Motor neuron (in vitro differentiated cells): ENCODE measurements at places on chromosomes 2 and 18. TPM values are rescaled to one million over a fixed set of nuclear protein-coding genes. Genes with fewer than 3 reads are reported as not detected.

- peak; percentile 90 for ATAC-seq
These were observed 109.3 kb upstream of the ZNF516 start for GRCh38 chr18:76604108-76604934.

DNA sequence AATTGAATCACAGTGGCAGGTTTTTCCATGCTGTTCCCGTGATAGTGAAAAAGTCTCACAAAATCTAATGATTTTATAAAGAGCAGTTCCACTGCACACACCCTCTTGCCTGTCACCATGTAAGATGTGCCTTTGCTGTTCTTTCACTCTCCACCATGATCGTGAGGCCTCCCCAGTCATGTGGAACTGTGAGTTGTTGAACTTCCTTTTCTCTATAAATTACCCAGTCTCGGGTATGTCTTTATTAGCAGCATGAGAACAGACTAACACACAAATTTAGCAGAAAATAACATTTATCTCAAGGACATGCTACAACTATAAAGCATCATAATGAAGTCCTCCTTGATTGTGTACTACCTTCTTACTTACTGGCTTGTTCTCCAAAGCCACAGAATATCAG is 1526.0 kb downstream of the LRP1B start:
- ATAC-seq = no peak

- ATAC-seq = no peak
These were observed 1329.5 kb upstream of the ZEB2 start for GRCh38 chr2:145849466-145849865.

DNA sequence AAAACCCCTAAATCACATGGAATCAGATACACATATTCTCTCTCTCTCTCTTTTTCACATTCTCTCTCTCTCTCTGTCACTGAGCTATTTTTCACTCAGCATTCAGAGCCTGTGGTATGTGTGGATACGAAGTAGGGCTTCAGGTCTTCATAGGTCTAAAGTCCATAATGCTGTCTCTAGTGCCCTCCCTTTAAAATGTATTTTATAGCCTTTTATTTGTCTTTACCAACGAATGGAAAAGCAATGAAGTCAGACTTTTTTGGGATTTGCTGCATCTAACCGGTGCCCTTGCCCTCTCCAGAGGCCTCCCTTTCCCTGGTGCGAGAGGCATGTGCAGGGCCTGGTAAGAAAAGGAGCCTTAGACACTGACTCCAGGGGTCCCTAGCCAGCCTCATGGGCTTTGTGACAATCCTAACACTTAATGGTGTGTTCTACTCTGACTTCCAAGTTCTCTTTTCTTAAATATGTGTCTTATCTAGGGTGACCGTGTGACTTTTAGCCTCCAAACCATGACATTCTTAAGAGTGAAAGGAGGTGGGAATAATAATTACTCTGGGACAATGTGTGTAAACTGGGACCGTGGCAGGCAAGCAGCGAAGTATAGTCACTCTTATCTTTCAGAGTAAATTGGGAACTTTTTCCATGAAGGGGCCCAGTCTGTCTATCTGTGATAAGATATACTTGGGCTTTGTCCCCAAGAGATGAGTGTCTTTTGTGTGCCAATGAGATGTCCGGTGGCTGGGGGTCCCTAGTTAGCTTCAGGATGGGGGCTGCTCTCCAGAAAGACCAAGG is 101.1 kb downstream of the B3GNT2 start:
- ATAC-seq = no peak

DNA sequence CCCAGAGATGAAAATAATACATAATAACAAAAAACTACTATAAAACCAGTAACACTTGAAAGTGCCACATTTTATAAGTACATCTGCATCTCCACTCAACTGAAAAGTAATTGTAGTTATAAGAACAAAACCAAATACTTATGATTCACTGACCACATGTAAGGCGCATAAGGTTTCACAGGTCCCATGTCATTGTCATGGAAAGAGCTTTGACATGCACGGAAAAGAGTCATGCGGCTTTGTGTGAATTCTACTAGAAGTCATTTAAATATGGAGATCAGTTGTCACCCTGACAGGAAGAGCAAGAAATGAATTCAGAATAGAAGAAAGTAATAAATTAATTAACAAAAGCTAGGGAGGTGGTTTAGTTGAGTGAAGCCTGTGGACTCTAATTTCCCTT is 459.1 kb downstream of the CDH2 start:
- peak; percentile 85 for ATAC-seq

DNA sequence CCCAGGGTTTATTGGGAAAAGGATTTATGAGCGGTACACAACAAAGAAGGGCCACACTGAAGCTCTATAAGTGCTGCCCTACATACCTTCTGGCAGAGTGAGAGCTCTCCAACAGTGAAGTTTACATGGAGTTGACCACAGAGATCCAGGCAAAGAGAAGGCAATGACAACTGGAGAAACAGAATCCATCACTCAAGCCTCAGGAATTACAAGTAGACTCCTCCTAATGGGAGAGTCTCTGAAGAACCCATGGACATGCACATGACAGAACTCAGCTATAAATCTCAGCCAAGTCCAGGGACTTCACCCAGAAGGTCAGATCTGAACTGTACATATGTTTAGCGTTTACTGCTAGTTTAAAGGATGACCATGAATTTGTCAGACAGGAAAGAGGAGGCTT is 164.7 kb downstream of the DNAH7 start:
- no peak for ATAC-seq

DNA sequence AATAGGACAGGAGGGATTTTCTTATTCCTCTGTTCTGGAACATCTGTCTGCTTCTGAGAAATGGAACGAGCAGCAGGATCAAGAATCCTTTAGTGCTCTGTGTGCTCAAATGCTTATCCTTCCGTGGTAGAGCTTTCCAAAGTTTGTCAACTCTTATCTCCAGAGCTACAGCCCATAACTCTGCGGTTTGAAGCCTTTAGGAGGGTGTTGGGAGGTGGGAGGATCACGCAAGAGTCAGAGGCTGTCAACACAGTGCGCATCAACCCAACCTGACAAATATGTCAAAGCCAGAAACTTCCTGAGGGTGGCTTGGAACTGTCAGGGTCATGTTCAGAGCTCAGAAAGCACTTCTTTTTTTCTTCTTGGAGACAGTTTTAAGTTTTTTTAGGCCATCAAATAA is 95.9 kb downstream of the CRIM1 start:
- ATAC-seq = peak; percentile 23

DNA sequence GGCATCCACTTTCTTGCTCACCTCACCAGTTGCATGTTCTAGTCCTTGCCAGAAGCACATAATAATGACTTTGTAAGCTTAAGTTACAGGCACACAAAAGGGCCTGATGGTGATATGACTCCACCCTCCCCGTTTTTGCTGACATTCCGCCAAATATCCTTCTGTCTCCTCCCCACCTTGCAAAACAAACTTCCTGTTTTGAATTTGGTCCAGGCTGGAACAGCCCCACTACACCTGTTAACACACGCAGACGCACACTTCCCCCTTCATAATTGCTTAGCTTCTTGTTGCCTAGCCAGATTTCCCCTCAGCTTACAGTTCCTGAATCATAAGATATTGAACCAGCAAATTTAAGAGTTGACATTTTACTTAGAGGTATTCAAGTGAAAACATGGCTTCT is at the start of gene MGAT5:
Gene MGAT5, plus strand, starts transcription at position 269 of the 400 bp plus-strand sequence. CDS start 332 bp downstream, outside the sequence.
- ATAC-seq = no peak

DNA sequence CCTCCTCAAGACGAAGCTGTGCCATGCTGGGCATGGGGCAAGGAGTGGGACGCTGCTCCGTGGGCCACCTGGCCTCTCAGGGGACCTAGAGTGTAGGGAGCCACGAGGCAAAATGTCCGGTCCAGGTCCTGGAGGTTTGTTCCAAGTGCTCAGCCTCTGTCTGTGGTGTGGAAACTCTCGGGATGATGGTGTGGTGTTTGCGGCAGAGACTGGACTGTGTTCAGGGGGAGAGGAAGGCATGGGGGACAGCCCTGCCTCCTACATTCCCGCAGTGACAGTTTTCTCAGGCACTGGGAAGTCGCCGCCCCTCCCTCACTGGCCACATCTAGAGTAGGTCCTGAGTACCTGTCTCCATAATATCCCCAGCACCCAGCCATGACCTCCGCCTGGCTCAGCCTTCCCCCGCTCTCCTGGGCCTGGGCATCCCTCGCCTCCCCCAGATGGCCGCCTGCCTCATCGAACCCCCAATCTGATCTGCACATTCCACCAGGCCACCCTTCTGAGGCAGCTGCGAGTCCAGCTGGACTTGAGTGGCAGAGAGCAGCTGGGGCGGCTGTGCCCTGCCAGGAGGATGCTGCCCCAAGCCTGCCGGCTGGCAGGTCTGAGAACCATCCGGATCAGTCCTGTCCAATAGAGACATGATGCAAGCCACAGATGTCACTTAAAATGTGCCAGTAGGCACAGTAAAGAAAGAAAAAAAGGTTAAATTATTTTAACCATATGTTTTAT is 6.2 kb downstream of the KCNIP3 start:
- ATAC-seq = no peak

DNA sequence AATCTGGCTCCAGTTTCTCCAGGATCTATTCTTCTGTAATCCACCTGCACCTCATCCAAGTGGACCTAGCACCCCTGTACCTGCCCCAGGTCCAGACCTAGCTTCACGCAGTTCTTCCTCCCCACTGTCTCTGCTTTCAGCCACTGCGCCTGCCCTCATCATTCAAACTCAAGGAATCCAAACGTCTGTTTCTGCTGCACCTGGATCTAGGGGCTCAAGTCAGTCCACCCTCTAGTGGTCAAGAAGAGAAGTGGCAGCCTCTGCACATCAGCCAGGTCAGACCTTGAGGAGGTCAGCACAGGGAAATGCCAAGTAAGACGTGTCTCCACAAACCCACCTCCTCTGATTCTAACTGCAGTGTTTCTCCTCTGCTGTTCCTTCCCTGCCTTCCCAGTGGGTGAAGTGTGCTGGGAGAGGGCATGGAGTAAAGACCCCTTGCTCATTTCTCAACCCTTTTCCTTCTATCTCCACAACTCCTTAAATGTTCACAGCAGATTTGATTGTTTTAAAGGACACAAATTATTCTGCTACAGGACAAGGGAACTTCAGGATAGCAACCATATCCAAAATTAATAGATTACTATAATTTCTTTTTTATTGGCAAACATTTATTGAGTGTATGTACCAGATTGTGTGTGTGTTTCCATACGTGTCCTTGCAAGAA is 8.6 kb upstream of the RNF152 start:
- peak; percentile 35 for ATAC-seq

DNA sequence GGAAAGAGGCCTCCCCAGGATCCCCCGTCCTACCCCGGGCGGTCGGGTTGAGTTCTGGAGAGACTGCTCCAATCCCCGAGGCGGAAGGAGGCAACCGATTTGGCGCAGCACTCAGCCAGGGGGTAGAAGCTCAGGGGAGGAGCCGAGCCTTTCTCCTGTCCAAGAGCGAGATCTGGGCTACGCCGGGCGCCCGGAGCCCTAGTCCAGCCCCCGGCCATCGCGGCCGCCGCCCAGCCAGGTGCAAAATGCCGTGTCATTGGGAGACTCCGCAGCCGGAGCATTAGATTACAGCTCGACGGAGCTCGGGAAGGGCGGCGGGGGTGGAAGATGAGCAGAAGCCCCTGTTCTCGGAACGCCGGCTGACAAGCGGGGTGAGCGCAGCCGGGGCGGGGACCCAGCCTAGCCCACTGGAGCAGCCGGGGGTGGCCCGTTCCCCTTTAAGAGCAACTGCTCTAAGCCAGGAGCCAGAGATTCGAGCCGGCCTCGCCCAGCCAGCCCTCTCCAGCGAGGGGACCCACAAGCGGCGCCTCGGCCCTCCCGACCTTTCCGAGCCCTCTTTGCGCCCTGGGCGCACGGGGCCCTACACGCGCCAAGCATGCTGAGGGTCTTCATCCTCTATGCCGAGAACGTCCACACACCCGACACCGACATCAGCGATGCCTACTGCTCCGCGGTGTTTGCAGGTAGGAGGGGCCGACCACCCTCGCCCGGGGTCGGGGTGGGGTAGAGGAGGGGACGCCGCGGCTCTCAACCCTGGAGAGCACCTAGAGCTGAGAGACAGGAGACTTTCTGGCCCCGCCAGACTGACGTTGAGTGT is at the start of gene DYSF:
Gene DYSF, plus strand, starts transcription at position 158 of the 817 bp plus-strand sequence.
- ATAC-seq = peak; percentile 64

GRCh38 chr2:226726546-226726945 is 73.1 kb downstream of the IRS1 start:
- ATAC-seq = no peak

DNA sequence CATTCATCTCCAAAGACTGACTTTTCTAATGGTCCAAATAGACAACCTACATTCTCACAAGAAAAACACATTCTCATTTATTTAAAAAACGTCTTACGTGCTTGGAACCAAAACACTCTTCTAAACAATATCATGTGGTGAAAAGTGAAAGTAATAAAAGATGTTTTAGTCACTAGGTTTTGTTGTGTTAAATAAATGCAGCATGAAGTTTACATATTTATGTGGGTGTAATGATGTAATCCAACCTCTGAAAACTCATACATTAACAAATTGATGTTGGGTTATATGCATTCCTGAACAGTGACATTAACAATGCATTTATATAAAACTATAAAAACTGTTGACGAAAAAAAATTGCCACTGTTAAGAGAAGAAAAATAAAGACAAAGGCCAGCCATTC is 55.1 kb upstream of the ACVR2A start:
- no peak for ATAC-seq

- ATAC-seq = no peak
These were observed 53.7 kb downstream of the ZBTB7C start for GRCh38 chr18:48355276-48356115.

QPCT gene
- 1.9 and 3.1 TPM in 2 replicates for total RNA-seq

GKN2 gene
- not detected in 2 replicates for total RNA-seq

SNORC gene
- 2.3 and 2.7 TPM in 2 replicates for total RNA-seq

ZNF804A gene
- 0.68 and 0.77 TPM in 2 replicates for total RNA-seq

SERPINB2 gene
- 0.31 TPM in 1 of 2 replicates, not detected in the other for total RNA-seq
